ENCODE measurements at places on chromosomes 5 and 9.
A peak's percentile ranks its signal among the peaks of the same experiment; 100 is the strongest.

DNA sequence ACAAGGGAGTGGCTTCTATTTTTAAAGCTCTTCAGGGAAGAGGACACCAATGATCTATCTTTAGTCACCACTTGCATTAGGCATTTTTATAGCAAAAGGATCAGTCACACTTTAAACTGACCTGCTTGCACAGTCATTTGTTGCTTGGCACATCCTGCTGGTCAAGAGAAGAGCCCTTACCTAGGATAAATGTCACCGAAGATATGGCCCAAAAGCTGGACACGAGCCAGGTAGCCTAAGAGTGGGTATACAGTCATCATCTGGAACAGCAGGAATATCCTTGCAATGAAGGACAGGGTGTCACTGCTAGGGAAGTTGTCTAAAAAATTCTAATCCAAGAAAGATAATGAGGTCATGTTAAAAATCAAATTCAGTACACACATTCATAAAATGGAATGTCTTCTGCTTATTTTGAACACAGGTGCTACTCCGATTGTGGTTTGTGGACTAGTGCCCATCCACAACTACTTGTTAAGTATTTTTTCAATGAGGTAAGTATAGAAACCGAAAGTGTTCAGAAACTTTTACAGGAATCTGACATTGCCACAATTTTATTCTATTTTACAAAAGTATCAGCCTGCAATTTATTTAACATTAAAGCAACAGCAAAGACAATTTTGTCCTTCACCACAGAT, 78.4 kb downstream of the SLC38A9 start:
- peak; percentile 44 for DNase-seq

DNA sequence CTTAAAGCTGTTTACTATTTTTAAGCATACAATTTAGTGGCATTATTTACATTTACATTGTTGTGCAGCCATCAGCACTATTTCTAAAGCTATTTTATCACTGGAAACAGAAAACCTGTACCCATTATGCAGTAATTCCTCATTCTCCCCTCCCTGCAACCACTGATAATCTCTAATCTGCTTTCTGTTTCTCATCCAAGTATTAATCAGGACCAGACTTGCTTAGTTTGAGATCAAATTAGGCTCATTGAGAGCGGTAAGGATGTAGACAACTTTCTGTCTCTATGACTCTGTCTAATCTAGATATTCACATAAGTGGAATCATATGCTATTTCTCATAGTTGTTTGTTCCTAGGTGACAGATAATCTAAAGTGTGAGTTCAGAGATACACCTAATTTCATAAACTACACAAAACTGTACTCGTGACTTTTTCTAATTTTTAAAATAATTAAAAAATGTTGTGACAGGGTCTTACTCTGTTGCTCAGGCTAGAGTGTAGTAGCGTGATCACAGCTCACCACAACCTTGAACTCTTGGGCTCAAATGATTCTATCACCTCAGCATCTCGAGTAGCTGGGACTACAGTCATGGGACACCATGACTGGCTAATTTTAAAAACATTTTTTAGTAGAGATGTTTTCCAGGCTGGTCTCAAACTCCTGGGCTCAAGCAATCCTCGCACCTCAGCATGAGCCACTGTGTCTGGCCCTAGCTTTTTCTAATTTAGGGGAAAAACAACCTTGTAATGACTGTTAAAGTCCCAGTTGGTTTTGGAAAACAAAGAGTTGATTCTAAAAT, 37.6 kb downstream of the BDP1 start:
- no peak for DNase-seq

- DNase-seq, result no peak
Measured at GRCh38 chr5:146342519-146342881, 3.9 kb downstream of the POU4F3 start.

GRCh38 chr9:109817846-109818472, 38.0 kb downstream of the PALM2AKAP2 start:
- DNase-seq, result peak; percentile 96

GRCh38 chr5:163997965-163998364, 492.5 kb downstream of the MAT2B start:
- no peak for DNase-seq

- DNase-seq, result no peak
Measured at GRCh38 chr5:57034201-57034916, 82.4 kb upstream of the MIER3 start.

GRCh38 chr9:101197026-101197425, 168.5 kb downstream of the PLPPR1 start:
- no peak for DNase-seq

GRCh38 chr5:85671223-85671970, 946.3 kb upstream of the COX7C start:
- DNase-seq, result no peak

DNA sequence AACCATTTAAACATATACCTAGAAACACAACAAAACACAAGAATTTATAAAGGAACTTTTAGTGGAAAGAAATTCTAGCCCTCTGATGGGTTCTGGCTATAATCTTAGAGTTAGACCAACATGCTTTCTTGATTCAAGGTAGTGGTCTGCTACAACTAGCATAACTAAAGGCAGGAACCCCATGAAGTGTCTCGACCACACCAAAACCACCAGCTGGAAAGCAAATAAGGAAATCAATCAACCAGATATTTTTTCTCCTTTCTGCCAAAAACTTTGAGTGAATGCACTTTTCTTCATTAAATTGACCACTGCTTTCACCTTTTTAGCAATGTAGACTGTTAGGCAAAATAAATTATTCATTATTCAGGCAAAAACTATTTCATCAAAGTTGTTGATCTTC, 346.4 kb downstream of the EBF1 start:
- DNase-seq, result no peak

- DNase-seq, result no peak
Measured at GRCh38 chr5:62680121-62680520, 101.5 kb downstream of the LRRC70 start.

DNA sequence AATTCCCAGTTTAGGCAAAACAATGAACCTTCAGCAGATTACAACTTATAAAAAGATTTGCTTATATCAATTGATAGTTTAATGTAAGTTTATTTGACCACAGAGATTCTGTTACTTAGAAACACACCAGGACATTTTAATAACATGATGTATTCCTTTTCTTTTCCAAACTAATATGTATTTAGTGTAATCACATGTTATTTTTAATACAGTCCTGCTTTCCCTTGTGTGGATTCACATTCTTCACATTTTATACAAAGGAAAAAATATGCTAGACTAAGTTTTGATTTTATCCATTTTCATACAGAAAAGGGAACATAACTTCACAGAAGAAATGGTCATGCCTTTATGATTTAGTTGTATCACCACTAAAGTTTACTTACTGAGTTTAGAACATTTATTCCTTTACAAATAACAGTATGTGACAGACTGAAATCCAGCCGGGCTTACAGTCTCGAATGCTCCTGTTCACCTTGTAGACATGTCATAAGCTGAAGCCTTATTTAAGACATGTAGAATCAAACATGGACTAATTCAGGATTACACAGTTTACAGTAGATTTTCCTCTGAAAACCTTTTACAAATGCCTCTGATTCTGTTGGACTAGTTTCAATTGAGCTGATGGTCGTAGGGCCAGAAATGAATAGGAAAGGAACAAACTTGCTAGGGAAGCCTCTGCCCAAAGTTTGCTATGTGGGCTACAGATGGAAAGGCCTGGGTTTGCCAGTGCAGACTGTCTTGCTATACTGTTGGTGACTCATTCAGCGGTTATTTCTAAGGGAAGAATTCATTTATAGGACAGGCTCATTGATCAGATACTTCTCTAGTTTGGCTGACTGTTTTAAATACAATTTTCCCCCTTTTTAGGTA, 6.6 kb upstream of the ASPN start:
- peak; percentile 51 for DNase-seq

GRCh38 chr5:127094161-127094814, 21.0 kb upstream of the C5orf63 start:
- DNase-seq, result peak; percentile 25

DNA sequence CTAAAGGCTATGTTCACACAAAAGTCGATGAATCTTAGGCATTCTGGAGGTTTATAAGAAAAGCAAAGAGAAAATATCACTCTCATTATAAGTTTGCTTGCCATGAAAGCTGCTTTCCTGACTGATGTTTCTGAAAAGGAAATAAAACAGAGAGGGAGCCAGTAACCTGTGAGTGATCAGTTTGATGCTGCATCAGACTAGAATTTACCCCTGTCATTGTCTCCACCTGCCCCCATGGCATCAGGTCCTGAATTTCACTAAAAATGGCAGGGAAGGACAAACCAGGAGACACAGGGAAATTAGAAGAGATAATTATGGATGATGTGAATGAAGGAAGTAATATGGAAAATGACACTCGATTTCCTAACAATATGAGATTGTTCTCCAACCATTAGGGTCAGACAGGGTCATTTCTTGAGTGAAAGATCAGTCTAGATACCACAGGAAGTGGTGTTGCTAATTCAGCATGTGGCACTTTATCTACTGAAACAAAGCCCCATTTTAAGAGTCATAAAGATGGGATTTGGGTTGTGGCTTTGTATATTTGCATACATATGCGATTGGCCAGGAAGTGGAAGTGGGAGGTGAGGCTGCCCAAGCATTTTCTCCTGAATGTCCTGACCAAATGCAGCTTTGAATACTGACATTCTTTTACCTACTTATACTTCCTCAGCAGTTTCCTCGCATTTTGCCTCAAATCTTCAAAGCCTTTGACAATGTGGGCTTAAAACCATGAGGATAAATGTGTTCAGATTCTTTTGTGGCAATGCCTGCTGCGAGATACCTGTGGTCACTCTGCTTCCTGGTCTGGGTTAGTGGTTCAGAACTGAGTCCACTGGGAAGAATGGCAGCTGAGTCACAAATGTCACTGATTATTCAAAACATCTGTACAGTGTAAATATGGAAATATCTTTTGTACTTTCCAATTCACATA, 29.7 kb downstream of the MEGF10 start:
- DNase-seq, result peak; percentile 80

DNA sequence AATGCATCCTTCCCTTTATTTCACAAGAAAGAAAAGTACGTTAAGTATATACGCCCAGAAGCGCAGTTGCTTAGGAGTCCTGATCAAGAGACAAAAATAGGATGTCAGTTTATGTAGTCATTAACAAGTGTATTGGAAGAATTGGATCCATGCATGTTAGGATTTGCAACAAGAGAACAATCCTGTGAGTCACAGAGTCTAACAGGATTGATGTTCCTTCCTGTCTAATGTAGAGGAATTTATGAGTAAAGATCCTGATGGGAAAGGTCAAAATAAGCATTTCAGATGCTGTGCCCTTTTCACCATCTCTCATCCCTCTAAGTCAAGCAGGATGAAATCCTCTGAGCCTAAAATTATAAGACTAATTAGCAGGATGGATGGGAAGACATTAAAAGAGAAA, 406.0 kb upstream of the GRIA1 start:
- no peak for DNase-seq

DNA sequence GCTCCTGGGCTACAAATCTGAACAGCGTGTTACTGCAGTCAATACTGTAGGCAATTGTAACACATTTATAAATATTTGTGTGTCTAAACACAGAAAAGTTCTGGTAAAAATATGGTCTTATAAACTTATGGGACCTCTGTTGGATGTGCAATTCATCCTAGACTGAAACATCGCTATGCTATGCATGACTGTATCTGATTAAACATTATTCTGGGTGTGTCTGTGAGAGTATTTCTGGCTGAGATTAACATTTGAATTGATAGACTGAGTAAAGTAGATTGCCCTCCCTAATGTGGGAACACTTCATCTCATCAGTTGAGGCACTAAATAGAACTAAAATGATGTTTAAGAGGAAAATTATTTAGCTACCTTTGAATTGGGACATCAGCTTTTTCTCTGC, 24.3 kb upstream of the PRDM9 start:
- DNase-seq, result no peak

DNA sequence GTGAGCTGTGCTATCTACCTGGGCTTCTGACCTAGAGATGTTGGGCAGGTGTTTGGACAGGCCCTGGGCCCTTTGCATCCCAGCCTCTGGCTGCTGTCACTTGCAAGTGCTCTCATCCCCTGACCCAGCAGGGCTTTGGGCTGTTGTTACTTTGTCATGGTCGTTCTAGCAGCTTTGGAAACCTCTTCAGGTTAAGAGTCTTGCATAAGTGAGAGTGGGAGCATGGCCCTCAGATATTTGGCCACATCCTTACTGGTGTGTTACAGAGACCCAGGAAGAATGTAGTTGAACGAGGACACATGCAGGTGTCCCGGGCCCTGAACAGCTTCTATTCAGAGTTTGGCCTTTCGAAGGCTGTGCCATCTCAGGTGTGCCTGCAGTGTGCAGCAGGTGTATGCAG, 4.5 kb downstream of the TENT4A start:
- DNase-seq, result no peak

GRCh38 chr5:179217356-179217755, 127.9 kb downstream of the ADAMTS2 start:
- DNase-seq, result peak; percentile 4

DNA sequence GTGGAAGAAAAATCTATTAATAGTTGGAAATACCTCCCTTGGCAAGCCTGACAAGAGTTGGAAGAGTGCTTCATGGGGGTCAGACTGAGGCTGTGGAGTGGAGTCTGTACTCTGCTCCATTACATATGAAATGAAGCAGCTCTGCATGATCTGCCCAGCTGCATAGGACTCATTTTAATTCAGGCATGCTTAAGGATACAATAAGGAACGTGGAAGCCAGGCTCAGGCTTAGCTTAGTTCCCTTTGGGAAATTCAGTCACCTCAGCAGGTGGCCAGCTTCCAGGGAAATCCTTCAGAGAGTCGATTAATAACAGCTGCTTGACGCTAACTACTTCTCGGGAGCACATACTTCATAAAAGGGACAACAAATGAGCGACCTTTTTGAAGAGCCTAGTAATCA, 1672.9 kb upstream of the WWC1 start:
- no peak for DNase-seq

- no peak for DNase-seq
Measured at GRCh38 chr5:116778651-116779280, 204.1 kb upstream of the SEMA6A start.

DNA sequence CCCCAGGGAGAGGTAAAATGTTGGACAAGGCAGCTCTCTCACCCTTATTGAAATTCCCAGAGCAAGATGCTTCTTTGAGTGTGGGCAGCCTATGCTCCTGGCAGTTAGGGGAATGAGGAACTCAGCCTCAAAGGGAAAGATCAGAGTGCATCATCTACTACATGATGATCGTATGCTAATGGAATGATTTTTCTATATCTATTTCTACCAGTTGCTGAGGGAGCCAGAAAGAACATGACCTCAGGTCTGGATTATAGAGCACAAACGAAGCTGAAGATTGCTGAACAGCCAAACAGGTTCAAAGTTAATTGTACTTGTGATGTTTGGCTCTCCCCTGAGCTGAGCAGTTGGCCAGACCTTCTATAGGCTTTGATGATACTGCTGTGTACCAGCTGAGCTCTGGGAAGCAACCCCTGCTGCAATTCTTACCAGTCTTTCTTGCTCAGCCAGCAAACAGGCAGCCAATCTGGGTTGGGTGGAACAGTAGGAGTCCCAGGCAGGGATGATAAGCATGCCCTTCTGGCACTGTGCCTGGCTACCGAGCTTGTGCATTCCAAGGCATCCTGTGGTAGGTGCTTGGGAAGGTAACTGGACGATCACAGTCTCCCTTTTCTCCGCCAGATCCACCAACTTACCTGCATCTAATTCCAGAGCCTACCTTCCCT, 10.3 kb upstream of the FBXL7 start:
- no peak for DNase-seq

GRCh38 chr5:179405054-179405416, 59.8 kb upstream of the ADAMTS2 start:
- DNase-seq, result no peak

- DNase-seq, result peak; percentile 24
Measured at GRCh38 chr5:101390151-101390908, 487.2 kb upstream of the ST8SIA4 start.

Measured in RPMI7951 (cell line).